NCI-H1092 treated with DMSO at 0.1 percent for 48 hours (cell line): ENCODE measurements at places on chromosomes 6 and 20.

GRCh38 chr20:43171930-43172329, 17.8 kb downstream of the PTPRT start:
- no peak for DNase-seq

DNA sequence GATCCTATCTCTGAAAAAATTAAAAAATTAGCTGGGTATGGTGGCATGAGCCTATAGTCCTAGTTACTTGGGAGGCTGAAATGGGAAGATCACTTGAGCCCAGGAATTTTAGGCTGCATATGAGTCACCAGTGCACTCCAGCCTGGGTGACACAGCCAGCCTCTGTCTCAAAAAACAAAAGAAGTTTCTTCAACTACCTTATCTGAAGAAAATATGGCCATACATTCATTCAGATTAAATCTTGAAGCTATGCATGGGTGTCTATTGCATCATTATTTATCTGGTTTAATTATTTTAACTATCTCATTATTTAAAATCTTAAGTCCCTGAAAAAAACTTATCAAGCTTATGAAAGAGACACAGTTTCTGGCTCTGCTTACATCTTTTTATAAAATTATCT, 204.1 kb downstream of the SIM1 start:
- DNase-seq = no peak

- DNase-seq = no peak
These were observed 125.8 kb downstream of the MRPL14 start for GRCh38 chr6:44001318-44002066.

DNA sequence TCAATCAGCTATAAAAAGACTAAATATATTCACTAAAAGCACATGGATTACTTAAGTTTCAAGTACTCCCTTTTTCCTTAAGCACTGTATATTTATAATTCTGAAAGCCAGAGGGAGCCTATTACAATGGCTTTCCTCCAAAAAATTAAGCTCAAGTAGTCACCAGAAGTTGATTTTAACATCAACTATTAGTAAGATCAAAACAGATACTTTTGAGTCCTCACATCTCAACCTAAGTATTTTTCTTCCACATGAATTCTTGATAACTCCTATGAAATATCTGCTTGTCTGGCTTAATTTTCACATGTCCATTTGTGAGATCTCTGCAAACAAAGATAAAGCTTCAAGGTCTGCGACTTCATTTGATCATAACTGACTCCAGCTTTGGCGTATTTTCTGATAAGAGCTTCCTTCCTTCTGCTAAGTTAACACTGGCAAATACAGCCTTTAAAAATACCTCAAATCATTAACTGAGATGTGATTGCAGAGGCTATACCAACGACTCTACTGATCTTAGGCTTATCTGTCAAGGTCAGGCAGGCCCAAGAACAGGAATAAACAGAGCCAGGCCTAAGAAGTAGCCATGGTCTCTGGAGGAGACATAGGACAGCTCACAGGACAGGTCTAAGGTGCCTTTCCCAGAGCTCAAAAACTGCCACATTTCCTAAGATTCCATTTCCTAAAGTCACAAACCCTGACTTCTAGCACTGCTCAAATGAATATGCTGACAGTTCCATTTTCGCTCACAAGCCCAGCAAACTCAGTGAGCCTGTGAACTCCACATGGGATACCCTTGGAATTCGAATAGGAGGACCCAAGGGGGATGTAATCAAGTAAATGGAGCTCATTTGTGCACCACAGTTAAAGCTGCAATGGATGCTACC, 10.0 kb downstream of the SNX5 start:
- DNase-seq = no peak

DNA sequence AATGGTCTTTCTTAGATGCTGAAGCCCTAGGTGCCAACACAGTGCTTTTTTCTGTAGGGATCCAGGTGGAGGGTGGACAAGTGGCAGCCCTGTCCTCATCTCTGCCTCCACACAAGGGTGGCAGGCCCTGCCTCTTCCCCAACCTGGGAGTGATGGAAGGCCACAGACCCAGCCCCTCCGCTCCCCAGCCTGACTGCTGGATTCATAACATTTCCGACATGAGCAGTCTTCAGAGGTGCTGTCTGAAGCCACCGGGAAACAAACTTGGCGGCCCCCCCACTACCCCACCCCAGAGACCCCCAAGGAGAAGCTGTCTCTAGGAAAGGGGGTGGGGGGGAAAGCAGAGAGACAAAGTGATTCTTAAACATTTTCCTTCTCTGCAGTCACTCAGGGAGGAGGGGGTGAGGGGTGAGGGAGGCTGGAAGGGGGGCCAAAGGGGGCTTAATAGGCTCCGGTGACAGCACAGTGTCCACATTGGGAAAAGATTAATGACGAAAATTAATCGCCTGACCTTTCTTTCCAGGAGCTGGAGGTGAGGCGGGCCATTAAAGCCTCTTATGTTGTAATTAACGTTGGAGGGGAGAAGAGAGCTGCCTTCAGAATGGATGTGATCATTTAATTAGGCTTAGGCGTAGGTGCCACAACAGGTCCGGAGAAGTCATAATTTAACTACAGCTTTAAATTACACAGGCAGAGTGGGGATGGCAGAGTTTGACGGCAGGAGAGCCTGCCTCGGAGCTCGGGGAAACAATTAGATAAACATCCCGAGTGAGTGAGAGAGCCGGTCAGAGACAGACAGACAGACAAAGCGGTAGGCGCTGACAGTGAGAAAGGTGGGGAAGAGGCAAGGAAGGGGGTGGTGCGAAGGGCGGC, 76.8 kb upstream of the FOXP4 start:
- DNase-seq = no peak

DNA sequence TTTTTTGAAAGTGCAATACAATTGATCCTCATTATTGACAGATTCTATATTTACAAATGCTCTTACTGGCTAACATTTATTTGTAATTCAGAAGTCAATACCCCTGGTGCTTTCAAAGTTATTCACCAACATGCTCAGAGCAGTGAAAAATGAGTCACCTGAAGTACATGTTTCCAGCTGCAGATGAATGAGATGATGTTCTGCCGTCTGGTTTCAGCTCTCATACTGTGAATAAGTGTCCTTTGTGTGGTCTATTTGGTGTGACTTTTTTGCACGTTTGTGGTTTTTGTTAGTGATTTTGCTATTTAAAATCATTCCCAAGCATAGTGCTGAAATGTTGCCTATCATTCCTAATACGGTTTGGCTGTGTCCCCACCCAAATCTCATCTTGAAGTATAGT, 22.3 kb upstream of the EYA4 start:
- DNase-seq = no peak

DNA sequence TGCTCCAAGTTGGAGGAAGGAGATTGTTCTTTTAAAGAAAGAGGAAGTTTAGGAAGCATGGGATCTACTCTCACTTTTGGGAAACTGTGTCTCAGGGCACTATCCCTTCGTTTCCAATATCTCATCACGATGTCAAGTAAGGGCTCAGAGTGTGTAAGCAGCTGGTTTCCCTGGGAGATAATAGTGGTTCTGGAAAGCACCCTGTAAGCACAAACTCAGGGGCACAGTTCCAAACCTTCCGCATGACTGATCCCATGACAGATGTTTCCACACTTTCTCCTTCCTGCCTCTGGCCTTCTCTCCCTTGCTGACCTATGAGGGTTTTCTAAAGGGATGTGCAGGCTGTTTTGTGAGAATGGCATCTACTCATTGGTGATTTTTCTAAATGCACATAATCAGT, 33.9 kb downstream of the ADTRP start:
- DNase-seq = no peak

- DNase-seq = no peak
These were observed 39.6 kb upstream of the MLN start for GRCh38 chr6:33843131-33844121.

DNA sequence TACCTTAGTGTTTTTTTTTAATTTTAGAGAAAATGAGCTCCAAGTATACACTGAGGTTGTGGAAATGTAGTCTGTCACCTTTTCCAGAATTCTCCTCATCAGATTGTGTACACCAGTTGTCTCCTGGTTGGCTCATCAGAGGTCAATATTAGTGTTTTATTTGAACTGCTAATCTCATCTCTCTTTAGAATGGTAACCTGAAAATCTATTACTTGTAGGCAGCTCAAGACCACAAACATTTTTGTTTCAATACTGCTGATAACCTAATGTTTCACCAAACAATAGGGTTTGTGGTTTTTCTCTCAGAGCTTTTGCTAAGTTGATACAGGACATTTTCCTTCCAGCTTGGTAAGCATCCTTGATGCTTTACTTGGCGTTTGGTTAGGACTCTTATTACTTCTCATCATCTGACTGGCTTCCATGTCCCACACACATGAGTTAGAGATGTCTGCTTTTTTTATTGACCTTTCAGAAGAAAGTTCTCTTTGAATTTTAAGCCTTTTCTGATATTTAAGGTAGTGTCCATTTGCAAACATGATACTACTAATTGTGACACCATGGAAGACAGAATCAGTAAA, 15.1 kb downstream of the ADGRG6 start:
- no peak for DNase-seq

DNA sequence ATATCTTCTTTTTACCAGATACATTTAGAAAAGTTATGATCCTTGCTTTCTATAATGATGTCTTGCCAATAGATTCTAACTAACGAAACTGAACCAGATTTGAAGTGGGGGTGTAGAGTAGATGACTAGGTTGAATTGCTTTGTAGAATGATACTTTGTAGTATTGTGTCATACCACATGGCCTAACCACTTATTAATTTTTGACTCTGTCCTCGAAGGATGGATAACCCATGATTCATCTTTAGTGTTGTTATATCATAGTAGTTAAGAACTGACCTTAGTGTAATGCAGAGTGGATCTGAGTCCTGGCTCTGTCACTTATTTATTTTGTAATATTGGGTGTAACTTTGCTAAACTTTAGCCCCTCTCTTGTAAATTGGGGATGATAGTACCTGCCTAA, 4.5 kb downstream of the PHF3 start:
- DNase-seq = no peak

DNA sequence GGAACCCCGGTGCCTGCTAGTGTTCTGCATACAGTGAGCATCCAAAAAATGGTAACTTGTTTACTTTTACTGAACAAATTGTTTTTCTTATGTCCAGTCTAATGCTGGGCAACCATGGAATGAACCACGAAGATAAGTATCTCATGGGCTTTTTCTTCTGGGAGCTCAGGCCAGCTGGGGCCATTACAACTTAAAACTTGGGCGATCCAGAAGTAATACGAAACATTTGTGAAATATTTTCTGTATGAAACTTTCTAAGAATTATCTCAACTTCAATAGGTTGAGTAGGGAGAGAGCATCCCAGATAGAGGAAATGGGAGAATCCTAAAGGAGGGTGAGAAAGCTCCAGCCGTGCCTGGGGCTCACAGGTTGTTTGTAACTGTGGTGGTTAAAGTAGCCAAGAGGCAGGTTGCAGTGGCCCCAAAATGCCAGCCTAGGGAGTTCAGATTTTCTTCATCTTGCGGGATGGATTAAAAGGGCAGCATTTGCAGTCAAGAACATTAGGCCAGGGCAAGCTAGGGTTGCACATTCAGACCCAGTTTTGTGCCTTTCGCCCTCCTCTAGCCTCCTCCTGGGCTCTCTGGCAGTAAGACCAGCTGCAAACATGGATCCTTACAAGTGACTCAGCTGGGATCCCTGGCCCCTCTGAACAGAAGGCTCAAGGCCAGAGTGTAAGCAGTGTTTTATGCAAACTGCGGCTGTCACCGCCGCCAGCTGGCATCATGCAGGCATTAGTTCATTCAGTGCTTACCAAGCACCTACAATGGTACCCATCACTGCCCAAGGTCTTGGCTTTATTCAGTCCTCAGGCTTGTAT, 41.5 kb downstream of the ELMO2 start:
- no peak for DNase-seq

DNA sequence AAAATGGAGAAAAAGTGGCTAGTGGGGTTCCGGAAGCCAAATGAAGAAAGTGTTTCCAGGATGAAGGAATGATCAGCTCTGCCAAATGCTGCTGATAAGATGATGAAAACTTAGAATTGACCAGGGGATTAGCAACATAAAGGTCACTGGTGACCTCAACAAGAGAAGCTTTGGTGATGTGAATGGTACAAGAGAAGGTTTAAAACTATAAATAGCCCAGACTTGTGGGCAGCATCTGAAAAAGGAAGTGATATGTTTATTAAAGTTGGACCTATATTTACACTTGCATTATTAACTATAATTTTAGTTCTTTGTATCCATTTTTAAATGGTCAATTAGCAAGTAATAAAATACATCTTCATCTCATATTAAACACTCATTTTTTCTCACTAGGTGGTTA, 45.1 kb downstream of the CGA start:
- no peak for DNase-seq

- no peak for DNase-seq
These were observed 180.5 kb downstream of the SYNDIG1 start for GRCh38 chr20:24649787-24650490.

GRCh38 chr20:38947931-38948362, 14.2 kb upstream of the DHX35 start:
- DNase-seq = no peak

DNA sequence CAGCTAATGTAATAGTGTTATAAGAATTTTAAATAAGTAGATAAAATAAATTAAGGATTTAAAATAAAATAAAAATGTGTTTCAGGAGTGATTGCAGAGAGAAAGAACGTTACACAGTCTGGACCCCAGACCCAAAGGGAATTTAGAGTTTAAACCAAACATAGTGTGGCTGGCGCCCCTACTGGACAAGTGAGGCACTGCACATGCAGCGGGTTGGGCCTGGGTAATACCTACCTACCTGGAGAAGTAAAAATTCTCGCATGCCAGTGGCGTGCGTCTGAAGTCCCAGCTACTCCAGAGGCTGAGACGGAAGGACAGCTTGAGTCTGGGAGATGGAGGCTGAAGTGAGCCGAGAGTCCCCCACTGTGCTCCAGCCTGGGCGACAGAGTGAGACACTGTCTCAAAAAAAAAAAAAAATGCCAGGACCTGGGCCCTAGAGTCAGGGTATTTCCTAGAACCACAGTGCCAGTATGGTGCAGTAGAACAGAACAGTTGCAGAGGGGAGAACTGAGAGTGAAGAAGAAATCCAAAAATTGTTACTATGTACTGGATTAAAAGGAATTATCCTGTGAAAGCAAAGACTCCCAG, 71.4 kb upstream of the TCF21 start:
- DNase-seq = no peak

GRCh38 chr6:158655569-158656450, 6.0 kb downstream of the SYTL3 start:
- peak; percentile 89 for DNase-seq

DNA sequence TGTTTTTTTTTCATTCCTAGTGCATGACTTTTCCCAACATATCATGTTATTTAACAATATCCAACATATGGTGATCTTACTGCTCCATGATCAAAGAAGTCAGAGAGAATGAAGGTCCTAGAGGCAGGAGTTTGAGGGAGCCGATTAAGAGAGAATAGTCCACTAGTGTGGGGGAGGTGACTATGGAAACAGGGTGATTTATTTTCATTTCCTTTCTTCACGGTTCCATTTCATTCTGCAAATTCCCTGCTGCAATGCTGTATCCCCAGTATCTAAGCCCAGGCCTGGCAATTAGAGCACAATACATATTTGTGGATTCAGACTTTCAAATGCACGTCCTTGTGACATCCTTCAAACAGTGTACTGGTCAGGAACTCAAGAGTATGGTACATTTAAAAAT, 91.4 kb downstream of the CD83 start:
- no peak for DNase-seq

GRCh38 chr6:108751851-108752732, 96.1 kb upstream of the ARMC2 start:
- peak; percentile 66 for DNase-seq
